Psoas muscle (tissue), 8 donors: ENCODE measurements at places on chromosomes 1 and 21. TPM values are rescaled to one million over a fixed set of nuclear protein-coding genes. Genes with fewer than 3 reads are reported as not detected.

Gene CNIH3
- 1.8 TPM for polyA plus RNA-seq

Gene OPRD1
- not detected for polyA plus RNA-seq

Gene C1QA
- polyA plus RNA-seq = 29.9 TPM

Gene FMO2
- 17.2 TPM for polyA plus RNA-seq

Gene TFF2
- not detected for polyA plus RNA-seq

Gene AVPR1B
- polyA plus RNA-seq = not detected

Gene NTMT2
- polyA plus RNA-seq = not detected

Gene PPP2R5A
- polyA plus RNA-seq = 27.7 TPM

Gene PER3
- 1.4 TPM for polyA plus RNA-seq

Gene FCGR3A
- 4.7 TPM for polyA plus RNA-seq

Gene RNASEL
- polyA plus RNA-seq = 0.82 TPM

Gene ATP1A2
- polyA plus RNA-seq = 194 TPM

Gene F5
- polyA plus RNA-seq = not detected

Gene FMN2
- 0.32 TPM for polyA plus RNA-seq

Gene LCE1A
- not detected for polyA plus RNA-seq

Gene DCST1
- not detected for polyA plus RNA-seq

Gene CYP4A22
- 0.03 TPM for polyA plus RNA-seq

Gene AKNAD1
- 1.1 TPM for polyA plus RNA-seq

Gene HES4
- 2.3 TPM for polyA plus RNA-seq

Gene GNG12
- 8.9 TPM for polyA plus RNA-seq

Gene OR2L8
- not detected for polyA plus RNA-seq

Gene SLC25A34
- 1.3 TPM for polyA plus RNA-seq

Gene LAPTM5
- polyA plus RNA-seq = 14.5 TPM

Gene DOP1B
- polyA plus RNA-seq = 7.4 TPM

Gene THRAP3
- polyA plus RNA-seq = 45.8 TPM

Gene CYYR1
- 10.3 TPM for polyA plus RNA-seq

Gene IL6R
- polyA plus RNA-seq = 41.7 TPM

Gene LRP8
- 1.2 TPM for polyA plus RNA-seq

Gene SH2D5
- 27.9 TPM for polyA plus RNA-seq

Gene KIF26B
- polyA plus RNA-seq = 0.01 TPM

Gene CDC7
- 0.25 TPM for polyA plus RNA-seq

Gene IL24
- 0.05 TPM for polyA plus RNA-seq

Gene HSF2BP
- 1.7 TPM for polyA plus RNA-seq

Gene PDPN
- polyA plus RNA-seq = 38.4 TPM

Gene GLMN
- polyA plus RNA-seq = 5.4 TPM

Gene FCRL2
- polyA plus RNA-seq = not detected

Gene ITLN2
- not detected for polyA plus RNA-seq

Gene F13B
- polyA plus RNA-seq = not detected

Gene NTNG1
- not detected for polyA plus RNA-seq

Gene MMEL1
- polyA plus RNA-seq = 0.21 TPM

Gene UMODL1
- polyA plus RNA-seq = not detected

Gene C1orf87
- polyA plus RNA-seq = not detected

Gene RPS27
- polyA plus RNA-seq = 8,035 TPM

Gene CHAF1B
- polyA plus RNA-seq = 10.4 TPM

Gene C1QC
- polyA plus RNA-seq = 10.4 TPM

Gene TSPEAR
- not detected for polyA plus RNA-seq

Gene TNFRSF9
- polyA plus RNA-seq = 0.01 TPM
